Stimulated activated CD4-positive, alpha-beta T cell treated with anti-CD3 and anti-CD28 coated beads, Interleukin-1b, Interleukin-23, amount 100 ng/mL, for 48 hours (primary cell): ENCODE measurements at places on chromosomes 4 and X.

- no peak for DNase-seq
Observed at GRCh38 chrX:123698979-123699520, 33.8 kb downstream of the THOC2 start.

GRCh38 chrX:8404926-8405325 is 59.7 kb upstream of the VCX3B start:
- no peak for DNase-seq

GRCh38 chrX:73962948-73963347 is 341.0 kb upstream of the ZCCHC13 start:
- DNase-seq: no peak

- DNase-seq: peak; percentile 17
Observed at GRCh38 chr4:88613417-88613875, 21.2 kb downstream of the HERC3 start.

DNA sequence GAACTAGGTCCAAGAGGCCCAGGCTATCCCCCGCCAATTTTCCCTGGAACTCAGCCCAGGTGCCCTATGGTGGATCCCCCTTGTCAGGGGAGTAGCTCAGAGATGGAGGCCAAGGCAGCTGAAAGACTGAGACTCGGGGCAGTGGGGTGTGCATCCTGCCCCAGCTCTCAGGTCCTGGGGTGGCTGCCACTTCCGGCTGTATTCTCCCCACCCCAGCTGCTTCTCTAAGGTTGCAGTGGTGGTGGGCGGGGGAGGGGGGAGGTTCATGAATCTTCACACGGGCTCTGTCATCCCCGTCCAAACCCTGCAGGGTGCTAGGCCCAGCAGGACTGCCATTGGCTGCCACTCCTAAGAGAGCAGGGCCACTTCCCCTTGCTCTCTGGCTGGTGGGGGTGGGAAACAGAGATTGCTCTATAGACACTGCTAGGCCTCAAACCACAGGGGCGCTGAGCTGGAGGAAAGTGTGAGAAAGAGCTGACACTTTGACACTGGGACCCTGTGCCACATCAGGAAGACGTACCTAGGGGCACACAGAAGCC is 1.5 kb downstream of the SASH3 start:
- DNase-seq: peak; percentile 90

GRCh38 chr4:19711871-19712270 is 539.8 kb upstream of the SLIT2 start:
- DNase-seq: no peak

DNA sequence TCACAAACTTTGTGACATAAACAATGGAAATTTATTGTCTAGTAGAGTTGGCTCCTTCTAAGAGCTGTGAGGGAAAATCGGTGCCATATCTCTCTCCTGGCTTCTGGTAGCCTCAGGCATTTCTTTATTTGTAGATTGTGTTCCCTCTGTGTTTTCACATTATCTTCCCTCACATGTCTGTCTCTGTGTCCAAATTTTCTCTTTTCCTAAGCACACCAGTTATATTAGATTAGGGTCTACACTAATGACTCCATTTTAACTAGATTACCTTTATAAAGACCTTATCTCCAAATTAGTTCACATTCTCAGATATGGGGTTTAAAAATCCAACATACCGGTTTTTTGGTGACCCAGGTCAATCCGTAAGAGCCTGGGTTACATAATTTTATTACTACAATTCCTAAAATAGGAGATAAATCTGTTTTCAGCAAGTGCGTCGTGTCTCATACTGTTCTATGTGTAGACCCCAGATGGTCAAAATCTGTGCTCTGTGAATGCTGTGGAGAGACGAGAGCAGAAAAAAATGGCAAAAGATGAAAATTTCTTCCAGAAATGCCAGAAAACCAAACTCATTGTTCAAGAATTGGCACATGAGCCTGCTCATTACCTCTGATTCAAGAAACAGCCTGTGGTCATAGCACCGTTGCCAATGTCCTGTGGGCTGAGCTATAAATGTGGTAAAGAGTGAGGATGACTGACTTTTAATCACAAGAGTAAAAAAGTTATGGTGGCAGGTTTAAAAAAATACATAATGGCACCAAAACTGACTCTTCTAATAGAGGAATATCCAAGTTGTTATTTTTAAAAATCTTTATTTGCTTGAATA is 574.7 kb downstream of the PCDH7 start:
- no peak for DNase-seq
